ENCODE measurements at places on chromosomes 13 and 19.

DNA sequence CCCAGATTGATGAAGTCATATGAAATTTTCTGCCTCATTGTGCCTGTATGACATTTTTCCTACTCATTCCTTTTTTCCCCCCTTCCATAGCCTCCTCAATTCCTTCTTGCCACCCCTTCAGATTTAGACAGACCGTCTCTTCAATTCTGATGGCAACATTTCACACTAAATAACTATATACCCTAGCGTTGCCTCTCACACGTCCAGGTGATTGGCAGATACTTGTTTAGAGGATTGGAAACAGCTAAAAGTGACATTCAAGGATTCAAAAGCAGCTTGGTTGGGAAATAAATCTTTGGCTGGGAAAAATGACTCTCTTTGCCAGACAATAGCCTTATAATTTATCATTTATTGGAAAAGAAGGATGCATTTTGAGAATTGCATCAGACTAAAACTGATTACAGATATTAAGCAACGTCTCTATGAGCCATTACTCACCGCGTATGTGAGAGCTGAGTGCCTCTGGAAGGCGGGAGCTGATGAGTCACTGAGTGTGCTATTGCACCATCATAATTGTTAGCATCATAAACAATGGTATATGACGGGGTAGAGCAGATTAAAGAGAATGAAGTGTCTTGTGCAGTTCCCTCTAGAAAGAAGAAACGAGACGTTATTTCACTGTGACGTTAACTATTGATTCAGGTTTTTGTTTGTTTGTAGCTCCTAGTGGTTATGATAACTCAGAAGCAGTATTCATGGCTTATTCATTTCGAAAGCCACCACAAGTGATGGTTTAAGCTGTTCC, 61.1 kb upstream of the FAM216B start:
- DNase-seq = no peak

GRCh38 chr13:42567906-42568305, 6.0 kb upstream of the TNFSF11 start:
- no peak for DNase-seq

GRCh38 chr13:38897521-38897920, 93.1 kb downstream of the STOML3 start:
- no peak for DNase-seq

DNA sequence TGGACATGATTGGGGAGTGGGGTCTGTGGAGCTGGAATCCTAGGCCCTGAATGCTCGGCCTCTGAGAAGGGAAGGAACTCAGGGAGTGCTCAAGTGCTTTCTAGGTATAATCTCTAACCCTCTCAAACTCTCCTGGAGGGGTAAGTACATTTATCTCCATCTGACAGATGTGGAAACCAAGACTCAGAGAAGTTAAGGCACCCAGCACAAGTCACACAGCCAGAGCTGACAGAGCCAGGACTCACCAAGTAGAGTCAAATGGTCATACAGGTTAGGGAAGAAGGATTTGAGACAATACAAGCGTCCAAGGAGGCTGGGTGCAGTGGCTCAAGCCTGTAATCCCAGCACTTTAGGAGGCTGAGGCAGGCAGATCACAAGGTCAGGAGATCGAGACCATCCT, 12.9 kb upstream of the LYPD3 start:
- DNase-seq = no peak

GRCh38 chr19:13053761-13054625, 48.7 kb downstream of the LYL1 start:
- no peak for DNase-seq
